ENCODE measurements at places on chromosomes 7 and 10.

DNA sequence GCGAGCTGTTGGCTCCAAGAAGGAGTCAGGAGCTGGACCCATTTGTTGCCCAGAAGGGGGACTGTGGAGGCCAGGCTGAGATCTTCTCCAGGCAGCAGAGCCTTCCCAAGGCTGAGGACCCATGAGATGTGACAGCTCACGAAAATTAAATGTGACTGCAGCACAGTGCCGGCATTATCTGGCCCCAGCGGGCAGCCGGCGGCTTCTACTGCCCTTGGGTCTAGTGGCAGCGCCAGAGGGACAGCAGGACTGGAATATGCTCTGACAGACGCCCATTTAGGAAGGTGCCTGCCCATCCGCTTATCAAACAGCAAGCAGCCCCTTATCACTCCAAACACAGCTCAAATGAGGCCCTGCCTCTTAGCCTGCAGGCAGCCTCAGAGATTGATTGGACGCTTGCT, 122.9 kb upstream of the LYZL2 start:
- peak; percentile 71 for DNase-seq

DNA sequence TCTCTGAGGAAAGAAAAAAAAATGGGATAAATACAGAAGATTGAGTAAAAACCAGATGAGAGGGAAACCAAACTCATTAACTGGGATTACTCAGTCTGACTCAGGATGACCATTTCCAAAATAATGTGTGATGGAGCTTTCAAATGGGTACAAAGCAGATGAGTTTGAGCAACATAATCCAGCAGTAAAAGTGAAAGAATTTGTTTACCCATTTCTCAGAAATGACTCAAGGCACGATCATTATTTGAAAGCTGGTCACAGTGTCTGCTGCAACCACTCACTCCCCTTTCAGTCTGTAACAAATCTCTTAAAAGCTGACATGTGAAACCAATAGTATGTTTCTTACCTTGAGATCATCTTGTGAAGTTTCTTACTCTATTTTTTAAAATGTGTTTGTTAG, 104.7 kb upstream of the KLF14 start:
- no peak for DNase-seq

DNA sequence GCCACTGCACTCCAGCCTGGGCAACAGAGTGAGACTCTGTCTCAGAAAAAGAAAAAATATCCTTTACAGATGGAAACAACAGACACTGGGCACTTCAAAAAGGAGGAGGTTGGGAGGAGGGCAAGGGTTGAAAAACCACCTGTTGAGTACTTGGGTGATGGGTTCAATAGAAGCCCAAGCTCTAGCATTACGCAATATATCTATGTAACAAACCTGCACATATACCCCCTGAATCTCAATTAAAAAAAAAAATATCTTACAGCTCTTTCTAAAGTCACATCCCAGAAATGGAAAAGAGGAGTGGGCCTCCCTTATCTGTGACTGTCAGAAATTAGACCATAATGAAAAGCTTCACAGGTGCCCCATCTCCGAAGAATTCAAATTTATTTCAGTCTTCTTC, 12.1 kb downstream of the VIM start:
- DNase-seq = no peak

DNA sequence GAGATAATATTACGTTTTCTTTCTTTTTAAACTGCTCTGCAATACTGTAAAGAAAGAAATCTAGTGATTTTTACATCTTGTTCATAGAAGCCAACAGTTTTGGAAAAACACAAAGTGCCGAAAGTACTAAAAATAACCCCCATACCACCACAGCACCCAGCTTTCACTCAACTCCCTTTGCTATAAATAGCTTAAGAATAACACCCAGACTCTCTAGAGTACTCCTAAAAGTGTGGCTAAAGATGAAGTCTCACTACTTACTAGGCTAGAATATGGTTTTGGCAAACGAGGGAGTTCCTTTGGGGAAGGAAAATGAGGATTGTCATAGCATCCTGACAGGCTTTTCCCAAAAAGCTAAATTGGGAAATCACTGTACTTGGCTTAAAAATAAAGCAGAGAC, 151.8 kb upstream of the ANK3 start:
- DNase-seq = no peak

GRCh38 chr7:18831419-18831818, 286.0 kb downstream of the TWIST1 start:
- DNase-seq = no peak

GRCh38 chr10:62744136-62744535, 60.4 kb upstream of the ADO start:
- no peak for DNase-seq

- DNase-seq = no peak
Measured at GRCh38 chr10:117373823-117374505, 1.3 kb downstream of the PDZD8 start.

DNA sequence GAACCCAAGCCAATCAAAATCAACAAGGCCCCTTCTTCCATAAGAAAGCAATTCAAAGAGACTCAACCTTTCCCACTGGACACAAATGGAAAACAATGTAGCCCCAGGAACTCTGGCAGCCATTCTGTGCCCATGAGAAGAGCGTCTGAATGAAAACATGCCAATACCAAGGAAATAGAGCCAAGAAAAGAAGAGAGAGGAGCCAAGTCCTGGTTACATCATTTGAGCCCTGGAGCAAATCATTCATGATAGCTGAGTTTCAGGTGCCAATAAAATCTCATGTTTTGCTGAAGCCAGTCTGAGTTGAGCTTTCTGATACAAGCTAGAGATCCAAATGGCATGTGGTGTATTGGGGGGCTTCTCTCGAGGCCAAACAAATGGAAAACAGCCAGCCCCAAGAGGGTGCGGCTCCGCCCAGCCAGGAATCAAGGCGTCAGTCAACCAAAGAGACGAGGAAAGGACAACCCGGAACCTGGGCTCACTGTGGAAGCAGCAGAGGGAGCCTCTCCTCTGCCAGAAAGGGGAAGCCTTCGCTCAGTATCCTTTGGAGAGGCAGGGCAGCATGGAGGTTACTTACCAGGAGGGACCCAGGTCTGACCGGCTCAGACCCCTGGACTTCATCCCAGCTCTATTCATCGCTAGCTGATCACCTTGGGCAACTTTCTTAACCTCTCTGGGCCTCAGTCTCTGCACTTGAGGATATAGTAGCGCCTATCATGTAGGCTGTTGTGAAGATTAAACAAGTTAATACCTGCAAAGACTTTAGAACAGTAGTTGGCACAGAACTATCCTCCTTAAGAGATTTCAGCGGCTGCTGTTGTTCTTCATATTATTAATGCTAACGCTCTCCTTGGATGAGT, 61.8 kb downstream of the OAT start:
- no peak for DNase-seq

DNA sequence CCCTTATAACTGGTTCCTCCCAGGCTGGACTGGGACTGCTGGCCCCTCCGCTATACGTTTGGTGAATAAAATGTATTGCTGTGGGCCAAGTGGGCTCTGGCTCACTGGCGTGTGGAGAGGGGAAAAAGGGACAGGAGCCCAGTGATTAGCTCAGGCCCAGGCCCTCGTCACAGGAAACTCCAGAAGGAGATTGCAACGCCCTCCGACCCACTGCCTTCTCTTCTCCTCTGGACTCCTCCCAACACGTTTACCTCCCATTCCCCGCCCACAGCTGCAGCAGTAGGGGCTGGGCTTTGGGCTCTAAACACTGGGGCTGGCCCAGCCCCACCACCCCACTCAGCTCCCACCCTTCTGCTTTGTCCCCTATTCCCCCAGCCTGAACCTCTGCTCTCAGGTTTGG, 173.9 kb downstream of the NEURL1 start:
- DNase-seq = no peak

DNA sequence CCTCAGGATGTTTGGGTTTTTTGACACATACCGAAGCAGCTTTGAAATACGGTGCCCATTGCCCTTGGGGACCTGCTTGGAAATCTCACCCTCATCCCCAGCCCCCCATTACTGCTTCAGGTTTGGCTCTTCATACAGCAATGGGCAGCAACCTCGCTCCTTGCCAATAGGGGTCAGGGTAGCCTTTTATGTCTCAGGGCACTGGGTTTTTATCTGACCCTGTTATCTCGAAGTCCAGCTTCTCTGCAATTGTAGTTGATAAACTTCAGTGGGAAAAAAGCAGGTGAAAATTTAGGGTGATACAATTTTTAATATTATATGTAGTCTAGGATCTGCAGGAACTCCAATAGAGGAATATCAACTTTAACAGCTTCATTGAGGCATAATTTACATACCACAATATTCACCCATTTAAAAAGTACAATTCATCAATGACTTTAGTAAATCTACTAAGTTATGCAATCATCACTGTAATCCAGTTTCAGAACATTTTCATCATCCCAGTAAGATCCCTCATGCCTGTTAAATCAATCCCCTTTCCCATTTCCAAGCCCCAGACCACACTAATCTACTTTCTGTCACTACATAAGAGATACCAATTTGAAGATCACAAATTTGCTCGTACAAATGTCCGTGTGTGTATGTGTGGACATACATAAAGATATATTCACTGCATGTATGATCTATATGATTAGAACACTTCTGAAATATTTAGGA, 386.2 kb downstream of the KCNMA1 start:
- DNase-seq = no peak

- no peak for DNase-seq
Measured at GRCh38 chr7:68423356-68423755, 1174.9 kb upstream of the AUTS2 start.

DNA sequence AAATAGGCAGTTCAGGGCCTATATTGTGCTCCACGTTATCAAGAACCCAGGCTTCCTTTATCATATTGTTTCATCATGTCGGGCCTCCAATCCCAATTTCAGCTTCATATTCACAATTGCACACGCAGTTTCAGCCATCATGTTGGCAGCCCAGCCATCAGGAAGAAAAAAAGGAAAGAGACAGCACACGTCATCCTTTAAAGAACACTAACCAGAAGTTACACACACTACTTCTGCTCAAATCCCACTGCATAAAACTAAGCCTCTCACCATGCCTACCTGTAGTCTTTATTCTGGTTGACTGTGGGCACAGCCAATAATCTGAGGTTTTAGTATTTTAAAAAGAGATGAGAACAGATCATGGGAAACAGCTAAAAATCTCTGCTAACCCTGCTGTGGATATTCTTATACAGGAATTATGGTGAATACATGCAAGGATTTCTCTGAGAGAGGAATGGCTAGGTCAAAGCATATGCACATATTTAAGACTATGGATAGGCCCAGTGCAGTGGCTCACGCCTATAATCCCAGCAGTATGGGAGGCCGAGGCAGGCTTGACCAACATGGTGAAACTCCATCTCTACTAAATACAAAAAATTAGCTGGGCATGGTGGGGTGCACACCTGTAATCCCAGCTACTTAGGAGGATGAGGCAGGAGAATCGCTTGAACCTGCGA, 534.4 kb downstream of the ETV1 start:
- no peak for DNase-seq

DNA sequence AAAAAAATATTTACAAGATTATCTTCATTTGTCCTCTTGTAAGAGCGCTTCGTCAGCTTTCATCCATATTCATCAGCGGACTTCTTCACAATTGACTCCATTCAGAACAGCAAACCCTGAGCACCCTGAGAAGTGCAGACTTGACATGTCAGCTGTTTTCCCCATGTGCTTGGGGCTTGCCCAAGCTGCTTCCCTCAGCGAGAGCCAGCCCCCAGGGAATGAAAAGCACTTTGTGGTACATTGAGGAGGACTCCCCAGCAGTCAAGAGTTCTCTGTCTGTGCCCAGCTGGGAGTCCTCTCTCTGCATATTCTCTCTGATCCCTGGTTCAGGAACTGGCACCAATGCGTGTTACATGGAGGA, 22.7 kb downstream of the HKDC1 start:
- DNase-seq = no peak

DNA sequence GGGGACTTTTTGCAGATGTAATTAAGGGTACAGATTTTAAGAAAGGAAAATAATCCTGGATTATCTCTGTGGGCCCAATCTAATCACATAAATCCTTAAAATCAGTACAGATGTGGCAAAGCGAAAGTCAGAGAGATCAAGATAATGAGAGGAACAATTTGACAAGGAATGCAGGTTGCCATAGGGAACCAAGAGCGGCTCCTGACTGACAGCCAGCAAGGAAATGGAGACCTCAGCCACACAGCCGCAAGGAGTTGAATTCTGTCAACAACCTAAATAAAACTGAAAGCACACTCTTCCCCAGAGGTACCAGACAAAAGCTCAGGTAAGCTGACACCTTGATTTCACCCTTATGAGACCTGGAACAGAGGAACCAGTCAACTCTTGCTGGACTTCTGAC, 3.4 kb upstream of the PNPLA8 start:
- no peak for DNase-seq

DNA sequence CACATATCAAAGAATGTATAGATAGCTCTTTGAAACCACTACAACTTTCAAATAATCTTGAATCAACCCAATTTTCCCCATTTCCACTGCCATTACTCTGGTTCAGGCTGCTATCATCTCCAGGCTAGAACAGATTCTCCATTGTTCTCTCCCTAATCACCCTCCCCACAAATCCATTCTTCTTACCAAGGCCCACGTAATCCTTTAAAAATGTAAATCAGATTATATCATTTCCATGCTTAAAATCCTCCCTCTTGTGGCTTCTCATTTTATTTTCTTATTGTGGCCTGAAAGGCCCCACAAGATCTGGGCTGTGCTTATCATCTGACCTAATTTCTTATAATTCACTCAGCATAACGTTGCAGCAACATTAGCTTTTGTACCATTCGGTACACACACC, 3.0 kb upstream of the PON1 start:
- DNase-seq = no peak

GRCh38 chr10:73887294-73888039, 13.1 kb upstream of the CAMK2G start:
- peak; percentile 55 for DNase-seq

DNA sequence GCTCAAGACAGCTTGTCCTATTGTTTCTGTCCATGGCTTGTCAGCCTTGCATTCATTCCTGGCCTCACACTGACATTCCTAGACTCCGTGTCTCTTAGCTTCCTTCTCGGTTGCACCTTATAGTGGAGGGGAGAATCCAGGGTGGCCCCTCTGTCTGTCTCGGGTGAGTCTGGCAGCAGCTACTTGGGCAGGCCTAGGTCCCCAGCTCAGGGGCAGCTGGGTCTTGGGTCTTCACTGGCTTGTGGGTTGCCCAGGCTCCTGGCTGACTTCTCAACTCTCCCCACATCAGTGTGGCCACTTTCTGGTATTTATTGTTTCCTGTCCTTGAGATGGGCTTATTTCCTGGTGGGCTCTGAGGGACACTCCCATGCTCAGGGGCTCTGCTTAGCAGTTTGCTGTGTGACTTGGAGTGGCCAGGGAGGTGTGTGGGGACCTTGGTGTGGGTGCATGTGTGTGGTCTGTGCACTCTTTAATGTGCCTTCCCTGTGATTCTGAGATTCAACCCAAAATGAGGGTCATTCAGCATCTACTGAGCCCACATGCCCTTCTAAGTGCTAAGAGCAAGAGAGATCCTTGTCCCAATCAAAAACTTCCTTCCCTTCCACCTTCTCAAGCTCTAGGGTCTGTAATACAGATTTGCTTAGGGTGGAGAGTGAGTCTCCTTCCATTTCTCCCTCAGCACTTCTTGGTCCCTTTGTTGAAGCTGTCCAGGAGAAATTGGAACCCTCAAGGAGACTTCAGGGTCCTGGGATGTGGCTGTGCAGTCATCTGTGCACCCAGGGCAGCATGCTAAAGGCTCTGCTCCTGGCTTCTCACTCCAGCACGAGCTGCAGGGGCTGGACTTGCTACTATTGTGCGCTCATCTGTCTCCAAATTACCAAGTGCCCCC, 20.1 kb downstream of the UPP1 start:
- DNase-seq = no peak

All from substantia nigra (tissue), 51 donors.